ENCODE measurements at places on chromosomes 13 and 19.

GRCh38 chr13:31352467-31352866, 152.7 kb downstream of the B3GLCT start:
- DNase-seq: no peak

GRCh38 chr19:45340232-45340898, at the start of gene KLC3:
KLC3 (plus strand) TSS chr19:45340750; CDS start chr19:45345542, 4,792 bp downstream.
- DNase-seq: no peak

GRCh38 chr19:54216869-54217268, 5.9 kb downstream of the LILRB3 start:
- no peak for DNase-seq

DNA sequence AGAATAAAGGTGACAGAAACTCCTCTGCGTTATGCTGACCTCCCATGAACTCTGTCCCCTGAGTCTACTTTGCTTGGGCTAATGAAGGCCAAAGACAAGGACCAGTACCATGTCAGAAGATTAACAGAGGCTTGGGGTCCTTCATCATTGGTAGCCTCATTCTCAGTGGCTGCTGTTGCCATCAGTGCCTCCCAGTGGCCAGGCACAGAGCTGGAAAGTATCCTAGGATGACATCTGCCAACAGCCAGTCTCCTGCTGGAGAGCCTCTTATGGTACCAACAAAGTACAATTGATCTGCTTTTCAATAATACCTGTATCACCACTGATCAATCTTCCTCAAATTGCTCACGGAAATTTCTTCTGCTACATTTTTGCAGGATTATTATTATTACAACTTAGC, 281.6 kb downstream of the DNAJC15 start:
- no peak for DNase-seq

- no peak for DNase-seq
These were observed 17.2 kb downstream of the ACTN4 start for GRCh38 chr19:38664503-38665211.

GRCh38 chr13:34335014-34336007, 517.4 kb downstream of the RFC3 start:
- DNase-seq: no peak

DNA sequence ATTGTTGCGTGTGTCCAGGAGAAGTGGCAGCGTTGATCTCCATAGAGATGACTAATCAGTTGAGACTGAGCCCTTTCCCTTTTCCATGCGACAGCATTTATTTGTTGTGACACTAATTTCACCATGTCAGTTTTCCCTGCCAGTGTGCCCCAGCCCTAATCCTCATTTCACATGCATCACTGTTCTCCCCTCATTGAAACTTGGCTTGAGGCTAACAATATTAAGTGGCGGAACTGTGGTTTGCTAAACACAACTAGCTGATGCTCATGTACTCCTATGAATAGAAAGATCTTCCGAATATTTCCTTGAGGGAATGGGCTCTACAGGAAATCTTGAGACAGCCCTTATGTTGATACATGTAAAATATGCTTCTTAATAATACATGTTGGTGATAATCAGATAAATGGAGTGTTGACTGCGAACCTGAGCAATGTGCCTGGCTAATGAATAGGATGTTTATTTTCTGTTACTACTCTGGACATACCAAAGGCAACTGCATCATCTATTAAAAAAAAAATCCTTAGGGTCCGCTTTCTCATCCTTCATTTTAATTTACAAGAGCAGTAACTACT, 258.6 kb downstream of the ATP8A2 start:
- no peak for DNase-seq

- no peak for DNase-seq
These were observed 237.6 kb upstream of the IRS2 start for GRCh38 chr13:110023729-110024644.

GRCh38 chr19:4295972-4296771, 6.0 kb downstream of the TMIGD2 start:
- DNase-seq: no peak

DNA sequence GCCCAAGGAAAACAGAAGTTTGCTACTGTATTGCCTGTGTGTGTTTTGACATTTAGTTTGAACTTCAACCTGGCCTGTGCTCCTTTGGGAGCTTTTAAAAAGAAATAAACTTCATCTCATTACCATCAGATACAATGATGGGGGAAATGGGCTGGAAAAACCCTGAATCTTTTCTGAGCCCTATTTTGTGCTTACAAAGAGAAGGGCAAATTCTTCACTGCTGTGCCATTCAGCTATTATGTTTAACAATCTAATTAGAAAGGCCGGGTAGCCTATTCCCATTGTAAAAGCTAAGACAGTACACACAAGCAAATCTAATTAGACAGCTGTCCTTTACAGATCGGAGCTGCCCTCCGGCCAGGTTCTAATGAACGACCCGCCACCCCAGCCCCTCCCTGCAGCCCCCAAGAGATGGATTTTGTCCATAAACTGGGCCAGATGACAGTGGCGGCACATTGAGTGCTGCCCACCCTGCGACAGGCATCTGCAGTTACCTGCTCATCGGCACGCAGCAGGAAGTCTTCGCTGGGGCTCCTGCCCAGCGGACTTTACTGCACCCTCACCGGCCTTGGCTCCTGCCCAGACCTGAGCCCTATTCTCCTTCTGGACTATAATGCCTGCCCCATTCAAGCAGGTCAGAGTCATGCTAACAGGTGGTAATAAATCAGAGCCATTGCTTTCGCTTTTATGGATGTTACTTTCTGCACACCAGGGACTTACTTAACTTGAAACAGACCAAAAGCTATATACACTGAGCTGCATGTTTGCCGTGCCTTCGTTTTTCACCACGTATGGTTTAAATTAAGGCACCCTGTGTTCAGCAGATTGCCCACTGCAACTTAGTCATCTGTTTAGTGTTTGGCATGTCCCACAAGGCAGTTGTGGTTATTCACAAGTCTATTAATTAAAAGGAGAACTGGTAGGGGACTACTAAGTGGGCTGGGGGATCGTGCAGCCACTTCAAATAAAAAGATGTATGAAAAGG, 549.6 kb downstream of the FGF9 start:
- DNase-seq: peak; percentile 7

DNA sequence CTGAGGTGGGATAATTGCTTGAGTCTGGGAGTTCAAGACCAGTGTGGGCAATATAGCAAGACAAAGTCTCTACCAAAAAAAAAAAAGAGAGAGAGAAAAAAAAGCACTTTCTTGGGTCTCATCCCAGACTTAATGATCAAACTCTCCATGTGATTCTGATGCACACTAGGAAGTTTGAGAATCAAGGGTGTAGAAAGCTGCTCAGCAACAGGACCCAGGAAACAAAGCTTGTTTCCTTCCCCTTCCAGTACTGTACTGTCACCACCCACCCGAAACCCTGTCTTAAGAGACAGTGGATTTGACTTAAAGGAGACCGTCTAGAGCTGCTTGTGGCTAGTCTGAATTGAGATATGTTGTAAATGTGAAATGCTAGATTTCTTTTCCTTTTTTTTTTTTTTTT, 5.8 kb downstream of the MISP3 start:
- no peak for DNase-seq

- no peak for DNase-seq
These were observed 844 bp downstream of the ZNF543 start for GRCh38 chr19:57321116-57321515.

- DNase-seq: no peak
These were observed 2.0 kb upstream of the TMEM221 start for GRCh38 chr19:17450264-17451075.

- DNase-seq: no peak
These were observed 230.6 kb upstream of the DACH1 start for GRCh38 chr13:72097568-72097967.

GRCh38 chr13:31209172-31209840, 9.5 kb downstream of the B3GLCT start:
- DNase-seq: peak; percentile 51

GRCh38 chr13:96632536-96633320, 361.5 kb downstream of the OXGR1 start:
- DNase-seq: no peak

DNA sequence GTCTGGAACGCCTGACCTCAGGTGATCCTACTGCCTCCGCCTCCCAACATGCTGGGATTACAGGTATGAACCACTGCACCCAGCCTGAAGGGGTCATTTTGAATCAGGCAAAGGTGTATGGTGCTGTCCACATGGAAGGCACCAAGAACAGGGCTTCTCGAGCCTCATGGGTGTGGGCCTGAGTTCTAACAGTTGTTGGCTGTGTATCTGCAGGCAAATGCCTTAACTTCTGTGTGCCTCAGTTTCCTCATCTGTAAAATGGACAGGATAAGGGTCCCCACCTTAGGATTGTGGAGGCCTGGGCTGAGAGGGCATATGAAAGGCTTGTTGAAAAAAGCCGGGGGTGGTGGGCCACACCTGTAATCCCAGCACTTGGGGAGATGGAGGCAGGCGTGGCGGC, 9.2 kb downstream of the AP1M2 start:
- no peak for DNase-seq

- DNase-seq: no peak
These were observed 9.6 kb upstream of the GPR183 start for GRCh38 chr13:99316657-99317256.

DNA sequence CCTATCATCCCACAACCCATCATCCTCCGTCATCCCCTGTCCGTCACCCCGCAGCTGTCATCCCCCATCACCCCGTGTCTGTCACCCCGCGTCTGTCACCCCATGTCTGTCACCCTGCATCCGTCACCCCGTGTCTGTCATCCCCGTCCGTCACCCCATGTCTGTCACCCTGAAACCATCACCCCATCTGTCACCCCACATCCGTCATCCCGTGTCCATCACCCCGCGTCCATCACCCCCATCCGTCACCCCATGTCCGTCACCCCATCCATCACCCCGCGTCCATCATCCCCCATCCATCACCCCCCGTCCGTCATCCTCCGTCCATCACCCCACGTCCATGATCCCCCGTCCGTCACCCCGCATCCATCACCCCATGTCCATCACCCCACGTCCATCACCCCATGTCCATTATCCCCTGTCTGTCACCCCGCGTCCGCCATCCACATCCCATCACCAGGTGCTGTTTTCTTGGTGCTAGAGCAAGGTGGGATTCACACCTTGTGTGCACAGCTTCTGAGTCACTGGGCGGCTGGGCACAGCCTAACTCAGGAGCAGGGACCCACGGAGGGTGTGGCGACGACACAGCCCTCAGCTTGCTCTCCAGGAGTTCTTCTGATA, 24.2 kb downstream of the RASA3 start:
- DNase-seq: no peak

Measured in GM04503 (cell line).